ENCODE measurements at places on chromosomes 2 and 18.

GRCh38 chr2:60549928-60550177 is 3.6 kb downstream of the BCL11A start:
- no peak for DNase-seq

GRCh38 chr2:221153226-221153625 is 418.9 kb downstream of the EPHA4 start:
- DNase-seq = no peak

DNA sequence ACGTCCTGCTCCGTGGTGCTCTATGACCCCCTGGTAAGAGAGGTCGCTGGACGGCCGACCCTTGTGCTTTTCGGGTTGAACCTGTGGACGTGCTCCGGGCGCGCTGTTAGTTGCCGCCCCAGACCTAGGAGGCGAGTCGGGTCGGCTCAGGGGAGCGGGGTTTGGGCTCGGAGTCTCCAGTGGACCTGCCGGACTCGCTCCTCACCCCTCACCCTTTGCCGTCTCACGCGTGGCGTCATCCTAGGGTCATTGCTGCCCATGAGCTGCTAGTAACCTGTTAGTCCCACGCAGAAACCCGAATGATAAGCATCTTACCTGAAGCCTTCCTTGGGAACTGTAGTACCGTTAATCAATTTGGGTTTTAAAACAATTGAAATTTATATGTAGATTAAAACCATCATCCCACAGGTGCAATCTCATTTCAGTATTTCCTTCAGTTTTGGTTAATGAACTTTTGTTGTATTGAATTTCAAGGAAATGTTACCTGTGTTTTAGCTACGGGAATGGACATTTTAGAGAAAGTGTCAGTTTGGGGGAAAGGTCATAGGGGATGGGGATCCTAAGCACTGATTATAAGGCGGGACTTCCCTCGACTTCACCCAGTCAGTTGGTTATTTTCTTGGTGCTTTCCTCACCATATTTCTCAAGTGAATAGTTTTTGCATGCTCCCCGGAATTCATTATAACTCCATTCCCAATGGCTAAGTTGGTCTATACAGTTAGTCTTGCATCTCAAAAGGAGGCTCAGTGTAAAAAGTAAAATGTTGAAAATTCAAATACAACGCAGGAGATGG is 536 bp downstream of the ELP2 start:
- DNase-seq = no peak

GRCh38 chr2:165428926-165429325 is 40.6 kb upstream of the CSRNP3 start:
- DNase-seq = no peak

GRCh38 chr2:130370490-130370889 is 14.6 kb downstream of the PTPN18 start:
- DNase-seq = no peak

GRCh38 chr2:64972876-64973275 is 16.3 kb upstream of the SLC1A4 start:
- DNase-seq = no peak

- no peak for DNase-seq
Observed at GRCh38 chr2:127161176-127162136, 54.5 kb upstream of the BIN1 start.

DNA sequence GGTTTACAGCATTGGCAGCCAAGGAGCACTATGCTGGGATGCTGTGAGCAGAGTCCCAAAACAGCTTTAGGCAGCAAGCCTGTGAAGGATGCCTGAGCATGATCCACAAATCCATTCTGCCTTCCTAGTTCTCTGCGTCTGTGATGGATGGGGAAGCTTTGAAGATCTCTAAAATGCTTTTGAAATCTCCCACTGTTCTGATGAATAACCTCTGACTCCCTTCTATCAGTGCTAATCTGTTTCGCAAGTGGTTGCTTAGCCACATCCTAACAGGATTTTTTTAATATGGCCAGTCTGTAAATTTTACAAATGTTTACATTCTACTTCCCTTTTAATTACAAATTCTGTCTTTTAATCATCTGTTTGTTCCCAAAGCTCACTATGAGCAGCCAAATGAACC is 319.2 kb downstream of the GULP1 start:
- no peak for DNase-seq

- DNase-seq = no peak
Observed at GRCh38 chr18:56933472-56933871, 213.4 kb upstream of the BOD1L2 start.

- no peak for DNase-seq
Observed at GRCh38 chr2:22274661-22275060, 1110.3 kb upstream of the KLHL29 start.

GRCh38 chr2:206442833-206443734 is at the start of gene ADAM23:
ADAM23 (plus strand) TSS chr2:206443532; CDS start chr2:206443867, 335 bp downstream.
- no peak for DNase-seq

GRCh38 chr2:27667446-27667845 is 3.8 kb downstream of the SLC4A1AP start:
- DNase-seq = no peak

DNA sequence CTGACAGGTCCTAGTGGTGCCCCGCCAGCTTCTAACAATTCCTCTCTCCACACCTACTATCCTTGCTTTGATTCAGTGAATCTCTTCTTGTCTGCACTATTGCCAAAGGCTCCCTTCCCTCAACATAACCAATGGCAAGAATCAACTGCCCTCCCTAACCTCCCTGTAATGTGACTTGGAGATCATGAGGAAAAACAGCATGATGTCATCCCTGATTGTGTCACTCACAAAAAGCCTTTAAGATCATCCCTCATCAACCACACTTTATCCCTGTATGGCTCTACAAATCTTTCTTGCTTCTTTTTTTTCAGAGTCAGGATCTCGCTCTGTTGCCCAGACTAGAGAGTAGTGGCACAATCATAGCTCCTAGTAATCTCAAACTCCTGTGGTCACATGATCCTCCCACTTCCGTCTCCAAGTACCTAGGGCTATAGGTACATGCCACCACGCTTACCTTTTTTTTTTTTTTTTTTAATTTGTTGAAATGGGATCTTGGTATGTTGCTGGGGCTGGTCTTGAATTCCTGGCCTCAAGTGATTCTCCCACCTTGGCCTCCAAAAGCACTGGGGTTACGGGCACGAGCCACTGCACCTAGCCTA is 19.7 kb downstream of the SAP130 start:
- DNase-seq = no peak

DNA sequence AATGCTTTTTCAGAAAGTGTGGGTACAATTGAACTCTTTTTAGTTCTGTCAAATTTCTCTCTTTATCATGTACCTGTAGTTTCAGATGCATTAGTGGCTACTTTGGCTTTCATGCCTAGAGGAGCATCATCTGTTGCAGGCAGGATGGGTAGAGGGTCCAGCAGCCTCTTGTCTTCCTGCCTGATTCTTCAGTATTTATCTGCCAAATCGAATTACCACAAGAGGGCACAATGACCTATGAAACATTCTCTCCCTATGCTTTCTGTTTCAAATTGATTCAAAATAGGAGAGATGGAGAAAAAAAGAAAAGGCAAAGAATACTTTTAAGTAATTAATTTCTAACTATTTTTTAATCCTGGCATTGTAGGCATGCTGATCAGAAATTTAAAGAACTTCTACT is 477.2 kb downstream of the TRIB2 start:
- DNase-seq = no peak

DNA sequence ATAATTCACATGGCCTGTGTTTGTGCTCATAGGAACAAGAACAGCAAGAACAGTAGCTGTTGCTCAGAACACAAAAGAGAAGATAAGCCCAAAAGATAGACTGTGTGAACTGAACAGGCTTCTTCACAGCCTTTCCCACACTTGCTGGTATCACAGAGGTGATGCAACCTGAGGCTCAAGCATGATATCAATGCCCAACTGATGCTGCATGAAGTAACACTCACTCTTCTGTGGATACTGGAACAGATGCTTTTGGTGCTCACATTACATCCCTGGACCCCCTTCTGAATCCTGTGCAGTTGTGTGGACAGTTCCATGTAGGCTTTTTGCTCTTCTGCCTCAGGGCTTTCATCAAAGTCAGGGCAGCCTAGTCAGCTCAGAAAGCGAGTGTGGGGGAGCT is 88.4 kb upstream of the RND3 start:
- DNase-seq = no peak

GRCh38 chr2:20356042-20356441 is 5.4 kb upstream of the PUM2 start:
- DNase-seq = peak; percentile 83

GRCh38 chr2:60268661-60269060 is 284.8 kb downstream of the BCL11A start:
- DNase-seq = no peak

DNA sequence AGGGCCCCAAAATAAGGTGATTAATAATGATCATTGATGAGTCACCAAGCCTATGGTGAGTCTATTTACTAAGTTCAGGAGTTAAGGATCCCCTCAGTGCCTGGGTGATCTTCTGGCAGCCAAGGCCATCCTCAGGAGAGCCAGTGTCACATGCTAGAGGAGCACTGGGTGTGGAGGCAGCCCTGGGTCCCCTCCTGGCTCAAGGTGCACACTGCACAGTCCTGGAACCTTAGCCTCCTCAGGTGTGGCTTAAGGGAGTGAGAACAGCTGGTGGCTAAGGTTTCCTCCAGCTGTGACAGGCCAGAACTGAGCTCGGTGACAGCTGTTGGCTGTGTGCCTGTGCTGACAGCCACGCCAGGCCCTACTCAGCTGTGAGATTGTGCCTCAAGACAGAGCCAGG is 52.1 kb upstream of the ACAA2 start:
- DNase-seq = no peak

DNA sequence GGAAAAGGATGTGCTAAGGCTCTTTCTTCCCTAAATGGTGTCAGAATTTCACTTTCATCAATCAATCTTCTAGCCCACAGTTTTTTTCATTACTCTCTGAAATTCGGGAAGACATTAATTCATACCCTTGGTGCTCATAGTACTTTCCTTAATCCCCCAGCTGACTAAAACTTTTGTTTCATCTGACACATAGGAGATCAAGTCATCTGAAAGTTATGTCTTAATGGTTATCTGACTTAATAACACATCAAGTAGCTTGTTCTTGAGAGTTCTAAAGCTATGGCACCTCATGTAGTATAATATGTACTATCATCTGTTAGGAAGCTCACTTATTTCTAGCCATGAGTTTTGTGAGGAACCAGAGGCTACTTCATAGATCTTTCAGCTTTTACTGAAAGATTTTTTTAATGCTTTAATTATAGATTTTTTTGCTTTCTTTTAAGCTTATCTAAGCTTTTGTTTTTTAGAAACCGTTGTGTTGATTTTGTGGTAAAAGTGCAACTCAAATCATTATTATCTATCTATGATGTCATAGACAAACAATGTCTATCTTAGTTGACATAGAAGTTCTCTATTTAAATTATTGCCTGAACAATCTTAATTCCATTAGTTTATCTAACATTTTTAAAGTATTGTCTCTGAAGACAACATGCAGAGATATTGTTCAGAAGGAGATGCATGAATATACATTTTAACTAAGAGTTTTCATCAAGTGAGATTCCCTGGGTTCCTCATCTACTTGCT is 93.6 kb upstream of the UBXN4 start:
- DNase-seq = no peak
